ENCODE measurements at places on chromosomes 16 and 17. TPM values are rescaled to one million over a fixed set of nuclear protein-coding genes. Genes with fewer than 3 reads are reported as not detected.
A peak's percentile ranks its signal among the peaks of the same experiment; 100 is the strongest.

DNA sequence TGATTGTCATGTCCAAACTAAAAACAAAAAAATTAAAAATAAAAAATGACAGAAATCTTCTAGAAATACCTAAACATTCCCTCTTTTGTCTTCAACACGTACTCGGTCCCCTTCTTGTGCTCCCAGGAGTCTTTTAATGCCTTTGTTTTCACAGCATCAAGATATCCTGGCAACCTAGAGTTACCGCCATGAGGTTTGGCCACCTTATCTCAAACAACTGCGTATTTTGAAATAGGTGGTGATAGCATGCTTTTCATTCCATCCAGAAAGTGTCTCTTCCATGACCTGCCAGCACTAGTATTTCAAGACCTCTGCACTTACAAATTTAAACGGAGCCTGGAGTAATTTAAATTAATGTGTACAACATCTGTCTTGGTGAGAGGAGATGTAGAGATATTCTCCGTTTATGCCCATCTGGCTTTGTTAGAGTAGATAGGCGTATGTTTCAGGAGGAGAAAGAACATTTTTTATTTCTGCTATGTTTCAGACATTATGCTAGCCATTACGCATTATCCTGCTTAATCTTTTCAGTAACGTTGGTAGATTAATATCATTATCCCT lies 42.0 kb downstream of the RBFOX1 start:
- no peak for DNase-seq

The JPT2 gene
- 50.9 TPM for polyA plus RNA-seq

DNA sequence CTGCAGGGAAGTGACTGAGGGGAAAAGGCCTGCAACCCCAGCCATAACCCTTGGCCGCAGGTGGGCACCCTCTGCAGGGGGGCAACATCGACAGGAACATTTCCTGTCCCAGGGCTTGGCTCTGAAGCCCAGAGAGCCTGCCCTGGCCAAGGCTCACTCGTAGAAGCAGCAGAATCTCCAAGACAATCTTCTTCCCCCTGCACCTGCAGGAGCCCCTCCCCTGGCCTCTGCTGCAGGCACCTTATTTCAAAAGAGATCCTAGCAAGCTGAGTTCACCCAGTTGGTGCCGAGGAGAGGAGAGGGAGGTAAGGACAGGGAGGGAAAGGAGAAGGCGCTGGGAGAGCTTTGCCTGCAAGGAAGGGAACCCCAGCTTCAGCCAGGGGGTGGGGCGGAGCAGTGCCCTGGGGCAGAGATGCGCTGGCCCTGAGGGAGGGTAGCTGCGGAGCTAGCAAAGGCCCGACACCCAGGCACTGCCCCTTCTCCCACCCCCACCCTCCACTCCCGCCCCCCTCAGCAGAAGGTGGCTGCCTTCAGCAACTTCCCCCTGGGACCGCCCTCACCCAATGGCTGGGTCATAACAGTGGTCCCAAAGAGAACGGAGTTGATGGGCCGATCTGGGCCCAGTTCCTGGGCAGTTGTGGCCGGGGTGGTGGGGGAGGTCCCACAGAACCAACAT lies 104.3 kb upstream of the TNRC6C start:
- no peak for DNase-seq

- peak; percentile 87 for DNase-seq
Observed at GRCh38 chr16:679814-680624, at the start of gene STUB1. Gene STUB1 (plus strand): TSS chr16:680410. CDS start chr16:680526, 116 bp downstream.

The NOG gene
- 5.0 TPM for polyA plus RNA-seq

- no peak for DNase-seq
Observed at GRCh38 chr16:87368029-87368770, 15.4 kb downstream of the FBXO31 start.

Data from muscle of arm (tissue), 14 donors.